ENCODE measurements at places on chromosomes 6 and 20. TPM values are rescaled to one million over a fixed set of nuclear protein-coding genes. Genes with fewer than 3 reads are reported as not detected.

DNA sequence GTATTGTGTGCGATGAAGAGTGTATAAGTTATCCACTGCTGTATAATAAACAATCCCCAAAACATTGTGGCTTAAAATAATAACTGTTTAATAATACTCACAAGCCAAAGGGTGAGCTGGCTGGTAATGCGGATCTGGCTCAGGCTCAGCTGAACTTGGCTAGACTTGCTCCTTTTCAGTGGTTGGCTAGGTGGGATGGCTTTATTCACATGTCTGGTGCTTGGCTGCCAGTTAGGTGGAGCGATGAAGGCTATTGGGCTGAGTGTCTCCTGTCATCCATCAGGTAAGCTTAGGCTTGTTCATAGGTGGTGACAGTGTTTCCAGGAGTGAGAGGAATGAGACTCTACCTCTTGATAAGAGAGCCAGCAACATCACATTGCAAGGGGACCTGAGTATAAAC is 135.0 kb upstream of the ASCC3 start:
- no peak for DNase-seq

Gene MUC22
- total RNA-seq, result not detected

DNA sequence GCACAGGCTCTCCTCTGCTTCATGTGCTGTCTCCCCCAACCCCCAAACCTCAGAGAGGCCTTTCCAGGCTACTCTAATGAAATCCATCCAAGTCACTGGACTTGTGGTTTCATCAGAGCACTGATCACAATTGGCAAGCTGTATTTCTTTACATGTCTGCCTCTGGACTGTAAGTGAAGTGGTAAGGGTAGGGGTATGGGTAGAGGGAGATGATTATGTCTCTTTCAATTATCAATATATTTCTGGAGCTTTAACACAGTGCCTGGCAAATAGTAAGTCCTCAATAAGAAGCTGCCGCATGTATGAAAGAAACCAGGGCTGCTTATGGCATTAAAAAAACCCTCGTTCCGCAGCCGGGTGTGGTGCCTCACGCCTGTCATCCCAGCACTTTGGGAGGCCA is 5.4 kb downstream of the TRERF1 start:
- DNase-seq, result no peak

- no peak for DNase-seq
These were observed 4.4 kb downstream of the AMD1 start for GRCh38 chr6:110878751-110879522.

GRCh38 chr20:2402271-2402980 is 21.7 kb downstream of the TGM6 start:
- DNase-seq, result peak; percentile 23

DNA sequence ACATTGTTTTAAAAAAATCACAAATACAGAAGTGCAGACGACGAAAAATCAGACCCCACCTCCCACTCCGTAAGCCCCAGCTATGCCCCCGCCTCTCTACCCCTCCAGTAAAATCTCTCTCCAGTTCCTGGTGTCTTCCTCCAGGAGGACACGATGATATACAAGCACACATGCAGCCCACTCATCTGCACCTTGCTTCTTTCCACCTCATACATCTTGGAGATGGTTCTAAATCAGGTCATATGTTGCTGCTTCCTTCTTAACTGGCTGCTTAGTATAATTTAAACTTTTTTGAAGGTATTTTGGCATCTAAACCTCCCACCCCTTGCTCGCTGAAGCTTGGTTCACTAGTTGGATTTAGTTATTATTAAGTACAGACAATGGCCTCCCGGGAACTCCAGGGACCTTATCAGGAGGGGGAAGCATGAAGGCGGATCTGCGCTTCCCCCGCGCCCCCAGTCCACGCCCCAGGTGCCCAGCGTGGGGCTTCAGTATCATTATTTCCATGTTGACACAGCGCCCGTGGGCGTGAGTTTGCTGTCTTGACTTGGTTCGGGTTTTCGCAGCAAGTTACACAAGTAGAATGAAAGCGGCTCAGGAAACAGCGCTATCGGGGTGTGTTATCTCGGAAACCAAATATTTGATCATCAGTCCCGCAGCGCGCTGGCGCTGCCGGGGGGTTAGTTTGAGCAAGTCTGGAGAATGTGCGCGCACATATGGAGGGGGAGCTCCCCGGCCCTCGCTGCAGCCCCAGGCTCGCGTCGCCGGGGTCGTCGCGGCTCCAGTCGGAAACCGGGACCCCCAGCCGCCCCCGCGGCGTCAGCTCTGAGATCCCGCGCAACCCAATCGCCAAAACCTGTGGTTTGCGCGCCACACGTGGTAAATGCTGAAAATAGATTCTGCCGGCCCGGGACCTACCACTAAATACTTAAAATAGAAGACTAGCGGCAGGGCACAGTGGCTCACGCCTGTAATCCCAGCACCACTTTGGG is 2.3 kb downstream of the BMP7 start:
- no peak for DNase-seq

Gene WFDC2
- not detected for total RNA-seq

GRCh38 chr20:53981752-53982437 is 88.5 kb downstream of the BCAS1 start:
- no peak for DNase-seq

DNA sequence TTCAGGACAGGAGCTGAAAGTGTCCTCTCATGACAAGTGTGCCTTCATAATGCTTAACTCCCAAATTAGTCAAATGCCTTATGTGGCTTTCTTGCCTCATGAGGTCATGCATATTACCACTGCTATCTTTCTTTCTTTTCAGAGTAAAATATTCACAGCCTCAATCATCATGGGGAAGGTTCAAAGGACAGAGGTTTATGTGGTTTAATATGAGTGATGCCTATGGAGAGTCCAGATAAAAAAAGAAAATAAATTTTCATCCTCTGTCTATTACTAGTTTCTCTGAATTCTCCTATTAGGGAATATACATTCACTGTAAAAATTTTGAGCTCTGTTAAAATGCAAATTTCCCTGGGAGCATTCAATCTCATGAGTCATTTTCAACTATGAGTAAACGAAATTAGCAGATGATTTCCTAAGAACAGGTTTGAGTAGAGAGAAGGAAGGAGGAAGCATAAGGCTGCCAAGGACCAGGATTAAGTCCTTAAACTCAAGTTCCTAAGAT is 396.9 kb upstream of the ADGRB3 start:
- DNase-seq, result no peak

Gene TMEM14A
- 20.4 TPM for total RNA-seq

- no peak for DNase-seq
These were observed 11.0 kb upstream of the SAMD5 start for GRCh38 chr6:147497472-147497871.

Gene SLC22A1
- total RNA-seq, result 1.0 TPM

Gene FAM110A
- total RNA-seq, result 2.6 TPM

Gene BMP2
- total RNA-seq, result 0.68 TPM

Gene C4B
- 10.5 TPM for total RNA-seq

GRCh38 chr6:136717716-136717990 is 74.6 kb downstream of the MAP3K5 start:
- no peak for DNase-seq

- no peak for DNase-seq
These were observed 52.7 kb downstream of the SOD2 start for GRCh38 chr6:159640322-159640721.

DNA sequence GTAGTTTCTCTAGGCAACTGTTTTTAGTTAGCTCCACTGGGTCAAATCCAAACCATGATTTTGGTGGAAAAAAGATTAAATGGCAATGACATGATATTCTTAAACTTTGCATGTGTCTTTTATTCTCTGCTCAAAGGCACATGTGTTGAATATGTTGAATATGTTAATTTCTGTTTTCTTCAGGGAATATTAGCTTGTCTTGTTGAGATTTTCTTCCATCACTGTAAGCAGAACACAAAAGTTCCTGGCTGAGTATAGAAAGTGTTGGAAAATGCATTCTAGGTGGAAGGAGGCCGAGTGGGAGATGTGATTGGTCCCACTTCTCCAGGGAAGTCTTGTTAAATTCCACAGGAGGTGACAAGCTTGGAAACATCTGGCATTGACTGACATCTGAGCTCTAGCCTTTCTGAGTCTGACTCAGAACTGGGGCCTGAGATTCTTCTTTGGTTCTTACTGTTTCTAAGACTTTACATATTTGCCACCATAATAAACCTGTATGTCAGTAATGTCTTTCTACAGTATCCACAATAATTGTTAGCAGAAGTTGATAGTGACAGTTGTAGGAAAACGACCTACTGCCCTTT is 81.1 kb downstream of the LAMA4 start:
- no peak for DNase-seq

GRCh38 chr20:47392721-47393073 is 36.2 kb upstream of the ZMYND8 start:
- DNase-seq, result no peak

Gene FHL5
- not detected for total RNA-seq

DNA sequence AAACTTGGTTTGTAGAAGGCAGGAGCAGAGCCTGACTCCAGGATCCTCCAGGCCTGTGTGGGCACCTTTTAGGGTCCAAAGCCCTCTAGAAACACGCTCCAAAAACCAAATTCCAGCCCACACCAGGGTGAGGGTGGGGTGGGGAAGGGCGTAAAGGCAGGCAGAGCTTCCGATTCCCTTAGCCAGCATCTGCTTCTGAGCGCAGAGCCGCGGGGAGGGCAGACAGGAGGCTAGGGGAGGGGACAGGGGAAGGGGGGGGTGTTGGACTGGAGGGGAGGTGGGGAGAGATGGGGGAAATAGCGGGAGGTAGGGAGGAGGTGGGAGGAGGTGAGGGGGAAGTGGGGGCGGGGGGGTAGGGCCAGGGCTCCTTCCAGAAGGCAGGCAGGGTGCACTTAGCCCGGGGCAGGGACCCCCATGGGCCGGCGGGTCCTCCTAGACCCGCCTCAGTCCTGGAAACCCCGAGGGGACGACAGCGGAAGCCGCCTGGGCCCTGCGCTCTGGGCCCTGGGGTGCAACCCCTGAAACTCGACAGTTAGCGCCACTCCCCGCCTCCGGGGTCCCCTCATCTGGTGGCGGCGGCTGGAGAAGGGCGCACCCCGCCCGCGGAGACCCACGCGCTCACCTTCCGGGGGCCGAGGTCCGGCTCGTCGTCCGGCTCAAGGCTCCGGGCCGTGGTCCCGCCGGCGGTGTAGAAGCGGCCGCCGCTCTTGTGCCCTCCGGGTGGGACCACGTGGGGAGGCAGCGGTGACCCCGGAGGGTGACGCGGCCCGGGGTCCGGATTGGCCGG is 22.0 kb upstream of the FRMD1 start:
- DNase-seq, result no peak

- no peak for DNase-seq
These were observed 382.5 kb downstream of the EPHA7 start for GRCh38 chr6:93036835-93037234.

GRCh38 chr6:20751293-20751935 is 217.2 kb downstream of the CDKAL1 start:
- no peak for DNase-seq

DNA sequence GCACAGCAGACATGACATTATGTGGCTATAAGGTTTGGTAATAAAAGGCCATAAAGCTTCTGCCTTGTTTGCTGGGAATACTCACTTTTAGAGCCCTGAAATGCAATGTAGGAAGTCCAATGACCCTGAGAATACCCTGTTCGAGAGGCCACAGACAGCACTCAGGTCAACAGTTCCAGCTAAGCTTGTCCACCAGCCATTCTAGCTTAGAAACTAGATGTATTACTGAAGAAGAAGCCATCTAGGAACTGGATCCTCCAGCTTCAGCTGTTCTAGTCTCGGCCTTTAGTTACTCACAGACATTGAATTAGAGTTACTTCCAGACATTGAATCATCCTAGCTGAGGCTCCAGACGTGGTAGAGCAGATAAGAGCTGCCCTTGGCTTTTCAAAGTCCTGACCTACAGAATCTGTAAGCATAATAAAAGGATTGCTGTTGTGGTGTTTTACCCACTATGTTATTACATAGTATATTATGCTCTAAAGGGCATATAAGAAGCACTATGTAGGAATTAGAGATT is 84.9 kb downstream of the MMS22L start:
- no peak for DNase-seq

GRCh38 chr6:150025201-150025917 is at the start of gene RAET1L:
RAET1L (minus strand) TSS chr6:150025532; CDS start chr6:150025471, 61 bp downstream.
- DNase-seq, result no peak

- DNase-seq, result no peak
These were observed 34.0 kb upstream of the NUP153 start for GRCh38 chr6:17740559-17741220.

GRCh38 chr6:157232161-157232895 is 91.0 kb downstream of the TMEM242 start:
- no peak for DNase-seq

- peak; percentile 73 for DNase-seq
These were observed 47.8 kb downstream of the PLCG1 start for GRCh38 chr20:41185013-41185757.

Measured in osteocyte (in vitro differentiated cells).